ENCODE measurements at places on chromosomes 2 and 18. TPM values are rescaled to one million over a fixed set of nuclear protein-coding genes. Genes with fewer than 3 reads are reported as not detected.

- no peak for DNase-seq
These were observed 413.6 kb downstream of the PTH2R start for GRCh38 chr2:208820014-208820688.

- no peak for DNase-seq
These were observed 21.7 kb downstream of the BIN1 start for GRCh38 chr2:127085317-127085681.

- no peak for DNase-seq
These were observed 5.5 kb downstream of the GCKR start for GRCh38 chr2:27502142-27502541.

Gene ASPRV1
- 1.1 TPM for total RNA-seq

Gene ARHGAP15
- 11.1 TPM for total RNA-seq

All from sigmoid colon (tissue), 7 donors.